Activated naive CD4-positive, alpha-beta T cell treated with anti-CD3 and anti-CD28 coated beads, Interleukin-2, amount 50 U/mL, for 72 hours (primary cell): ENCODE measurements at places on chromosomes 3 and 15.

GRCh38 chr3:152196782-152197181, 71.9 kb upstream of the MBNL1 start:
- no peak for DNase-seq

- DNase-seq = no peak
Observed at GRCh38 chr3:107627962-107628542, 105.3 kb downstream of the BBX start.

- no peak for DNase-seq
Observed at GRCh38 chr15:68317281-68318007, 39.9 kb downstream of the FEM1B start.

GRCh38 chr3:137105277-137105977, 147.6 kb downstream of the IL20RB start:
- no peak for DNase-seq

GRCh38 chr3:23254282-23254681, 51.2 kb downstream of the UBE2E2 start:
- DNase-seq = no peak

GRCh38 chr3:16151109-16151508, 23.4 kb upstream of the GALNT15 start:
- no peak for DNase-seq

GRCh38 chr3:24829629-24830229, 335.1 kb upstream of the THRB start:
- no peak for DNase-seq

DNA sequence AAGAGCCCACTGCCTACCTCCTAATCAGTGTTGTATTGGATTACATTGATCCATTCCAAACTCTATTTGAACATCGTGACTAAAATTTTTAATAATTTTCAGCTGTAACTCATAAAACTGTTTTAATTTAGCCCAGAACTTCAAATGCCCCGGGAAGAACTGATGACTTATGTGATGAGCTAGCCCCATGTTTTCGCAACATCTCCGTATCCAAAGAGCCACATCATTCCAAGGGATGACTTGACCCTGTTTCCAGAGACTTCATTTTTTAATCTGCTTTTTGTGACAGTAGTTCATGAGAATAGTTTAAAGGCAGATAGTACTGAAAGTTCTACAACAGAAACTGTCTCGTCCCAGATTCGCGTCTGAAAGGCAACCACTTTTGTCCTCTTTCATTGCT, 97.4 kb downstream of the STAC start:
- no peak for DNase-seq
